Tongue (tissue), 3 donors: ENCODE measurements at places on chromosomes 1 and 21.

GRCh38 chr1:183365676-183366075 is 52.5 kb downstream of the NMNAT2 start:
- DNase-seq = no peak

- DNase-seq = peak; percentile 72
Observed at GRCh38 chr1:180632326-180633056, 669 bp downstream of the XPR1 start.

GRCh38 chr21:15557925-15558324 is 171.9 kb upstream of the USP25 start:
- no peak for DNase-seq

GRCh38 chr1:32716312-32717148 is 14.0 kb upstream of the SYNC start:
- DNase-seq = peak; percentile 77

DNA sequence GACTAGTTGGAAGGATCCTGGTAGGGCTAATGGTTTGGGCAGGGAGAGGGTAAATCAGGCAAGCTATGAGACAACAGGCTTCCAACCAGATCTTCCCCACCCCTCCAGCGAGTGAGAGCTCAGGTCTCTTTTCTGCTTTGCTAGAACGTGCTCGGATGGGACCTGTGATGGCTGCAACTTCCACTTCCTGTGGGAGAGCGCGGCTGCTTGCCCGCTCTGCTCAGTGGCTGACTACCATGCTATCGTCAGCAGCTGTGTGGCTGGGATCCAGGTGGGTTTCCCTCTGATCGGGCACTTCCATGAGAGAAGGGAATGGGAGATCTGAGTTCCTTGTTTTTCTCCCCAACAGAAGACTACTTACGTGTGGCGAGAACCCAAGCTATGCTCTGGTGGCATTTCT is 14.0 kb upstream of the SARS1 start:
- DNase-seq = no peak

- DNase-seq = no peak
Observed at GRCh38 chr1:180275726-180276125, 45.7 kb downstream of the LHX4 start.

- peak; percentile 5 for DNase-seq
Observed at GRCh38 chr1:213526306-213526705, 461.5 kb upstream of the PROX1 start.

DNA sequence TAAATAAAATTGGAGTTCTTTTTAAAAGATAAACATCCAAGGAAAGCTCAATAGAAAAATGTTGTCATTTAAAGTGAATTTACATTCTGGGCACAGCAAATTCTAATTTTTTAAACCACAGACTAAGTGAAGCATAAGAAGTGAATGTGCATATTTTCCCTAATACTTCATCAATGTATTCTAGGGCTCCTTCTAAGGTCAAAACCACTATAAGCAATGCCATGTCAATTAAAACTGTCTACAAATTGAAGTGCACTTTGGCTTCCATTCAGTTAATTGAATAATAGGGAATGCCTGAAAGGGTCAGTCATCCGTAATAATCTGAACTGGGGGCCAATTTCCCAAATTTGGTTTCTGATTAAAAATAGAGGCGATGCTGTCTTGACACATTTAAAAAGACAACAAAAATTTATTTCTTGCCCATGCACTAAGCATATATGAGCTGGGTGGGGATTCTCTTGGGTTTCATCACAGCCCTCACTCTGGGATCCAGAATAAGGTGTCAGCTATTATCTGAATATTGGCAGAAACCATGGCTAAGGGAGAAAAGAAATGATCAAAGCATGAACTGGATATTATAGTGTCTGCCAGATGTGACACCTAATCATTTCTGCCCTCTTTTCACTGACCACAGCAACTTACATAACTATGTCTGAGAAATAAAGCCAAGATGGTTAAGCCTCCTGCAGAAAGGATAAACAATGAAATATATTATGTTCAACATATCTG is 660.6 kb upstream of the B3GALT2 start:
- DNase-seq = no peak

DNA sequence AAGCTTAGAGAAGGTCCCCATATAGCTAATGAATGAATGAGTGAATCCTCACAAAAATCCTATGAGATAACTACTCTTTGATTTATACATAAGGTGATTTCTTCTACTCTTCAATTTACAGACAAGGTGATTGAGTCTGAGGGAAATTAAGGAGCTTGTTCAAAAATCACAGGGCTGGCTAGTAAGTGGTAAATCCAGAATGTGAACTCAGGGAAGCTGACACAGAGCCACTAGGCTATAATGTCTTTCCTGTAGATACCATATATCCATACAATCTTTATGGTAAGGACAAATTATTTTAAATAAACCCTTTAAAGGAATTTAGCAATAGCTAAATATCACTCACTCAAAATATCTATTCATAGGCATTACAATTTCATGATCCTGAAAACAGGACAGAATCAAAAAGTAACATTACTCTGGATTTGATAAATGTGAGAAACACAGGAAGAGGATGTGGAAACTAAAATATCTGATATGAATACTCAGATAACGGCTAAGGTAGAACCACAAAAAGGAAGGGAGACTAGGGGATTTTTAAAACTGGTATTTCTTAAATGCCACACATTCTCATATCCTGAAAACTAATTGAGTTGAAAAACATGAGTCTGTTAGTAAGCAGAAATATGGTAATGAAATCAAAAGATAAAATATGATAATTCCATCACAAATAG is 108.2 kb downstream of the NBPF12 start:
- DNase-seq = no peak

GRCh38 chr1:115506924-115507589 is 134.7 kb upstream of the VANGL1 start:
- DNase-seq = peak; percentile 53

GRCh38 chr1:47758341-47759250 is 238.6 kb downstream of the TRABD2B start:
- no peak for DNase-seq

- no peak for DNase-seq
Observed at GRCh38 chr1:26300578-26301275, 5.7 kb downstream of the UBXN11 start.

- peak; percentile 50 for DNase-seq
Observed at GRCh38 chr1:44808938-44809917, 905 bp downstream of the BTBD19 start.

- DNase-seq = no peak
Observed at GRCh38 chr1:175580841-175581240, 162.6 kb downstream of the TNR start.

DNA sequence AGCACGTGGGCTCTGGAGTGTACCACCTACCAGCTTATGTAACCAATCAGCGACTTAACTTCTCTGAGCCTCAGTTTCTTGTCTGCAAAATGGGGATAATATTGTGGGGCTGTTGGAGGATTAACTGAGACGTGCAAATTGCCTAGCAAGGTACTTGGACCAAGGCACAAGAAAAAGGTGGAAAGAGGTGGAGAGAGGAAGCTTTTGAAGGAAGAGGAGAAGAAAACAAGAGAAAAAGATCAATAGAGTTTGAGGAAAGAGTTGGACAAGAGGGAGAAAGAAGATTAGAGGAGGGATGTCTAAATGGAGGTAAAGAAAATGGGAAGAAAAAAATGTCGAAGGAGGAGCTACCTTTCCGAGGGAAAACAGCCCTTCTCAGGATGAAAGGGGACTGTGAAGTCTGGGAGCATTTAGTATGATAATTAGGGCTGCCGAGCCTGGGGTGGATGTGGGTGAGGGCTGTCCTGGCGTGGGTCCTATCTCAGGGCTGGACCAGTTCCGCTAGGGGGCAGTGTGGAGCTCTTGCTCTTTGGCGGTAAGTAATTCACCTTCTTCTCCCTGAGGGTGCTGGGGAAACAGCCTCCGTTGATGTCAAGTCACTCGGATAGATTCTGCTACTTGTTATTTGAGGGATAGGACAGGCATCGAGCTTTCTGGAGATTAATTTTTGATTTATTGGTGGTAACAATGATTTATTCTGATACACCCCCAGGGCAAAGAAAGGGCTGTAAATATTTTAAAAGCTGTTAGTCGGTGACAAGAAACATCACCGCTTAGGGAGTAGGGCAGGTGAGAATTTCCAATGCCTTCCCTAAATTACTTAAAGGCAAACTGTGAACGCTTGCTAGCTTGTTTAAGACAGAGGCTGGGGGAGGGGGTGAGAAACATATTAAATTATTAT is 79.0 kb upstream of the NFASC start:
- peak; percentile 63 for DNase-seq

DNA sequence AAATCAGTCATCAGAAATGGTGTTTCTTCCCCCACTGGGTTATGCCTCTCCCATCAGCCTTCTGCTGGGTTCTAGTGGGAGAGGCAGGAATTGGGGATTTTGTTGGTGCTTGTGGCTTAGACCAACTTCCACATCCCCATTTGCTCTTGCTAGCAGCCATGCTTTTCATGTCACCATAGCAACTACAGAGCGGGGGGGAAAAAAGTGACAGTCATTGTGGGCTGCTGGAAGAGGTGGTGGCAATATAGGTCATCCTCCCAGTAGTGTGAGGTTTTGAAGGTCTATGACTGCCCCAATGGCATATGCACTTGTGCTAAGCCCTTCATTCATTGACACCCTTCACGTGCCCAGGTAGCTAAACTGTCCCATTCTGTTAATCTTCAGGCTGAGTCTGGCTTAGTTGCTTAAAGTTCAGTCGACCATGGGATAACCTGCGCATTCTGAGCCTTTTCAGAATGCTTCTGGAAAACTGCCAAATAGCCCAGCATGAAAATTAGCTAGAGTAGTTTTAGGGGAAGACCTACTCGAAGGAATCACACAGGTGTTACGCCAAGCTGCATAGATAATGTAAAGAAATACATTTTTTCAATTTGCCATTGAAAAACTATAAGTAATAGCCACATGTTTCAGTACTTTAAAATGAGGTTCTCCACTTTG is 53.7 kb upstream of the ZNF326 start:
- DNase-seq = no peak

GRCh38 chr21:15688809-15689208 is 41.0 kb upstream of the USP25 start:
- no peak for DNase-seq

DNA sequence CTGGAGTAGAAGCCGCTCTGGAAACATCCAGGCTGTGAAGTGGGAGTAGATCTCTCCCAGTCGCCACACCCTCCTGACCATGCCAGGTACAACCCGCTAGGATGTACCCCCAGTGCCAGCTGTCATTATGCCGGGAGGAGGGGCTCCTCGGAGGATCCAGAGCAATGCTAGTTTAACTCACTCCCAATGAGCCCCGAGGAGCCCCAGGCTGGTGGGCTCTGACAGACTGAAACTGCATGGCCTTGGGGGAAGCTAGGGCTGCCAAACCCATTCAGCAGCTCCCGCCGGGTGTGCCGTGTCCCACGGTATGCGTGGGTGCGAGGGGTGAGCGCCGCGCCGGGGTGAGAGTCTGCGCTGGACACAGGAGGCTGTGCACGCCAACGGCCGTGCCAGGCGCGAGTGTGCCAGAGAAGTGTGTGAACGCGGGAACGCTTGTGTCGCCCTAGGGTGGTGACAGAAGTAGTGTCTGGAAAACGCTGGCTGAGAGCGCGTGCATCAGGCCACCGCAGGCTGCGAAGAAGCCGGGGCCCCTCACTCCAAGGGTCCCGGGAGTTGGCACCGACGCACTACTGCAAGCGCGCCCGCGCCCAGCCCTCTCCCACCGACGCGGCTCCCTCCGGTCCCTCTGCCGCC is 177.1 kb upstream of the EDN2 start:
- peak; percentile 38 for DNase-seq

- no peak for DNase-seq
Observed at GRCh38 chr1:197284325-197284724, 16.3 kb downstream of the CRB1 start.

DNA sequence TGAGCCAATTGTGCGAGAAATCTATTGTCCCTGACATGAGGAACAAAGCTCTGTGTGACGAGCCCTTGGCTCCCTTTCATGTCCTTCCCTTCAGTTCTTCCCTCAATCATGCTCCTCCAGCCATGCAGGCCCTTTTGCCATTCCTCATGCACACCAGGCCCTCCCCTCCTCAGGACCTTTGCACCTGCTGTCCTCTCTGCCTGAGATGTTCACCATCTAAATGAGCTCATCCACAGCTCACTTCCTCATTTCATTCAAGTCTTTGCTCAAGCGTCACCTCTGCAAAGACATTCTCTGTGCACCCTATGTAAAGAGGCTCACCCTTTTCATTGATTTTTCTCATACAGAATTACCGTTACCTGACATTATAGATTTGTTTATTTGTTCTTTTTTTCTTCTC is 43.7 kb downstream of the C8B start:
- no peak for DNase-seq

- DNase-seq = peak; percentile 18
Observed at GRCh38 chr1:14149431-14149830, 449.1 kb upstream of the KAZN start.

DNA sequence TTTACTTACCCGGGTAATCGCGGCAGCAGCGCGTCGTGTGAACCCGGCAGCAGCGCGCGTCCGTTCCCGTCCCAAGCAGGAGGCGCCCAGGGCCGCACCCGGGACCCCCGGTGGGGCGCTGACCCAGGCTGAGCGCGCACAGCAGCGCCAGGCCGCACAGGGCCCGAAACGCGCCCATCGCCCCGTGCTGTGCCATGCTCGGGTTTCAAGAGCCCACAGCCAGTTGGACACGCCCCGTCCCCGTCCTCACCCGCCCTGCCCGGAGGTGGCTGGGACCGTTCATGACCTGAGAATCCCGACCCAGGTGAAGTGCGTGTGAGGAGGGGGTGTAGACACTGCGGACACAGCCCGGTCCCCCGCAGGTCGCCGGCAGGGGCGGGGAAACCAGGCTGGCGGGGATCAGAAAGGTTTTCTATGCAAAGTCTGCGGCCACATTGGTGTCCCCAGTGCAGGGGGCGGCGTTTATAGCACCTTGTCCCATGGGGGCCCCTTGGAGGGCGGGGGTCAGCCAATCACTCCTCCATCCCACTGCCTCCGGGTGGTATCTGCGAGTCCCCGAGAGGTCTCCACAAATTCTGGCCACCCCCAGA is at the start of gene TNFRSF18:
Gene TNFRSF18, minus strand, starts transcription at position 217 of the 590 bp plus-strand sequence. Its CDS starts 21 bp downstream, at position 196.
- peak; percentile 45 for DNase-seq

GRCh38 chr1:115099693-115100050 is 10.4 kb upstream of the TSPAN2 start:
- DNase-seq = no peak

DNA sequence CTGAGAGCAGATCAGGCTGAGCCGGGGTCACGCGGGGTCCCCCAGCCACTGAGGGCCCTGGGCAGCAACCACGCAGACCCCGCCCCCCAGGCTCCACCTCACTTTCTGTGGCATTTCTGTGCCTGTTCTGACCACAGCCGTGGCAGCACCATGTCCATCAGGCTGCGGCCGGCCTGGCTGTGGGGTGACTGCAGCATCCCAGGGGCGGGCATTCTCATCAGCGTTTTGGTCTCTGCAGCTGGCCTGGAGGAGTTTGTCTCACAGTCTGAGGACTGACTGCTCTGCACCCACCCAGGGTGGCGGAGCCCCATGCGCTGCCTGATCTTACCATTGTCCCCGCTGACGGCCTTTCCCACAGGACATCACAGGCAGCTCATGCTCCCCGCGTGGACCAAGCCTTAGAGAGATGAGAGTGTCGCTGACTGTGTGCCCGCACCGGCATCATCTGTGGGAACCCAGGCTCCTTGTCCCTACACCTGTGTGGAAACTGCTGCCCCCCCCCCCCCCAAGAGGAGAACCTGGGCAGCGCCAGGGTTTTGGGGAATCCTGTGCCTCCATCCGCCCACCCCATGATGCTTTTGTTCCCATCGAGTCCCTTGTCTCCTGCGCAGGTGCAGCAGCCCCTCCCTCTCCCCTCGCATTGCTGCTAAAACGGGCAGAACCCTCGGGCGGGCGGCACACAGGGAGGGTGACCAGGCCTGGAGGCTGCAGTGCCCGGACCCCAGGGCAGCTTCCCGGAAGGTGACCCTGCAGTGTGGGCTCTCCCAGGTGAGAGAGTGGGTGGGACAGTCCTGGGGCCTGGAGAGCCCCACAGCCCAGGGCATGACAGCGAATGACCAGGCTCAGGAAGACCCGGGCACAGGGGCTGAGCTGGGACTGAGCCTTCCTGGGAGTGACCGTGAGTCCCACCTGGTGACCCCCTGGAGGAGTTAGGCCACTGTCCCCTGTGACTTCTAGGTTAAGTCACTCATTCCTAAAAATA is 1.8 kb downstream of the KRTAP10-1 start:
- DNase-seq = no peak
